ENCODE measurements at places on chromosomes 5 and 9. TPM values are rescaled to one million over a fixed set of nuclear protein-coding genes. Genes with fewer than 3 reads are reported as not detected.

IRX2 gene
- total RNA-seq: 3.1 TPM

SLCO4C1 gene
- 0.17 TPM for total RNA-seq

PCDHA4 gene
- total RNA-seq: 0.10 TPM

GRCh38 chr9:35738186-35738585, 5.7 kb downstream of the CREB3 start:
- DNase-seq: no peak

DNA sequence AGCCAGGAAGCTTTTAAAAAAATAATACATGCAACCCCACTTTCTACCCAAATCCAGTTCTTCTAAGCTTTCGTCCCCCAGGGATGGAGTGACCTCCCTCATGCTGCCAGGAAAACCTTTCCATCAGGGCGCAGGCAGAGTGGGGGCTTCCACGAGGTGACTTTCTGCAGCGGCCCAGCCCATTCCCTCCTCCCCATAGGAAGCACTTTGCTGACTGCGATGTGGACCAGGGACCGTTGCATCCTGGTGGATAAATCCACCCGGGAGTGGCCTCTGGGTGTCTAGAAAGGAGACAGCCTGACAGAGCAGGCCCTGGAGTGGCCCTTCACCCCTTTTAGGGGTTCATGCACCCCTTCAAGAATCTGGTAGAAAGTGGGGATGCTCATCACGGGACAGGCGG, 1.6 kb downstream of the QRFP start:
- no peak for DNase-seq

ST8SIA4 gene
- total RNA-seq: 5.4 TPM

SNX24 gene
- 19.3 TPM for total RNA-seq

All from left ventricle myocardium superior (tissue), 1 donor.